T-helper 2 cell (primary cell): ENCODE measurements at places on chromosomes 13 and 19.

GRCh38 chr13:111648885-111649284 is 328.4 kb downstream of the TEX29 start:
- no peak for DNase-seq

DNA sequence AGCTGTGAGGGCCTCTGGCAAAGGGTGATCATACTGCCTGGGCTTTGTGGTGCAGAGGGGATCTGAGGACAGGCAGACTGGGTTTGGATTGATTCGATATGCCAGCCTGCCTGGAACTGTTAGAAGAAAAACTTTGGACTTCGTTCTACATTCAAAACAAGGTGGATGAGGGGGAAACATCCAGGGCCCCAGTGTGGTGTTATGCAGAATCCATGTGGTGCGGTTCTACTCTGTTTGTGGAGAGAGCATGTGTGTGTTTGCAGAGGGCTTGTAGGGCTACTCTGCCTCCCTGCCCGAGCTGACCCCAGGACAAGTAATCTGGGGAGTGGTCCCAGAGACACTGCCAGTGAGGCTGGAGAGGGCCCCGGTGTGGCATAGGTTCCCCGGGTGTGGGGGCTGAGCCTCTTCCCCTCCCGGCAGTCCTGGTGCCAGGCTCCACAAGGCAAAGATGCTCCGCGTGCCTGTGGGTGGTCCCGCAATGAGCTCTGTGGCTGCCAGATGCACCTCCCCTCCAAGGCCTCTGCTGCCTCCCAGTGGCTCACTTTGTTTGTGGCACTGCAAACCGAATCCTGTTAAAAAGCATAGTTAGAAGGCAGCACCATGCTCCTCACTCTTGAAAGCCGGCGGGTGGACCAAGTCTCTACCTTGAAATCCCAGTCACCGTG is 22.3 kb upstream of the TFDP1 start:
- DNase-seq, result no peak

DNA sequence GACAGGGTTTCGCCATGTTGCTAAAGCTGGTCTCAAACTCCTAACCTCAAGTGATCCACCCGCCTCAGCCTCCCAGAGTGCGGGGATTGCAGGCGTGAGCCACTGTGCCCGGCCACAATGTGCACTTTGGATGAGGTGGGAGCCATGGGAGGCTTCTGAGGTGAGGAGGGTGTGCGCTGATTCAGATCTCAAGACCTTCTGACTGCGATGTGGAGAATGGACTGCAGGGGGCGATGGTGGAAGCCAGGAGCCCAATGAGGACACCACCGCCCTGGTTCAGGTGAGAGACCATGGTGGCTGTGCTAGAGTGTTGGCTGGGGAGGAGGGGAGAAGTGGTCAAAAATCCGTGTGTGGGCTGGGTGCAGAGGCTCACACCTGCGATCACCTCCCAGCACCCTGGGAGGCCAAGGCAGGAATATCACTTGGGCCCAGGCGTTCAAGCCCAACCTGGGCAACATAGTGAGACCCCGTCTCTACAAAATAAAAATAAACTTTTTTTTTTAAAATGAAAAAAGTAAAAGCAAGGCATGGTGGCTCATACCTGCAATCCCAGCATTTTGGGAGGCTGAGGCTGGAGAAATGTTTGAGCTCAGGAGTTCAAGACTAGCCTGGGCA is 5.6 kb downstream of the INAFM1 start:
- DNase-seq, result no peak

DNA sequence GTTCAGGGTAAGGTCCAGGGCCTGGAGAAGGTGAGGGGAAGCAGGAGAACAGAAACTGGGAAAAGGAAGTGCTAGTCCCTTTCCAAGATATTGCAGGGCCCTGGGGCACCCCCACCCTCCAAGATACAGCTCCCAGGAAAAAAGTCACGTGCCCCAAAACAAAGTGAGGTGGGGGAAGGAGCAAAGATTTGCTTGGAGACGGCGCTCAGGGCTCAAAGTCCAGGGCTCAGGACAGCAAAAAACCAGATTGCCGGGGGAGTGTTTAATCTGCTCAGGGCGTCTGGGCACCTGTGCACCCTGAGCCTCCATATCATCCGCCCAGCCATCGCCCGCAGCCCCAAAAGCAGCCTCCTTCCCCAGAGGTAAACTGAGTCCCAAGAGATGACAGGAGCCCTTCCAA is 6.3 kb downstream of the SMIM24 start:
- no peak for DNase-seq

GRCh38 chr13:93708308-93709075 is 481.9 kb downstream of the GPC6 start:
- no peak for DNase-seq

GRCh38 chr13:30006246-30006645 is 155.8 kb upstream of the UBL3 start:
- no peak for DNase-seq
